ENCODE measurements at places on chromosomes 12 and 14.

DNA sequence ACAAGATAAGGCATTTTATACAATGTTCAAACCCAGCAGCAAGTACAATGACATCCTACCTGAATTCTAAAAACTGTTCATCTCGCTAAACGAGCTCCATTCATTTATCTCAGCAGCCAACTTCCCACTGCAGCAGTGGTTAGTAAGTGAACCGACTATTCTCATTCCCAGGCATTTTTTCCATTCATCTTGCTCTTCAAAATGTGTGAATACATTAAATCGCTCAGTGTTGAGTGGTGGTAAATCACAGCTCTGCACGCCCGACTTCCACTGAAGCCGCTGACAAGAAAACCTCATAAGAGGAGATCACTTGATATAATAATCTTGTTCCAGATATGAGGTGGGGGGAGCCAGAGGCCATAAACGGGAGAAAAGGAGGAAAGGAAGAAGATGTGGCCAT is 746.2 kb upstream of the USP15 start:
- DNase-seq = no peak

- no peak for DNase-seq
Observed at GRCh38 chr12:80861641-80862378, 75.9 kb downstream of the LIN7A start.

DNA sequence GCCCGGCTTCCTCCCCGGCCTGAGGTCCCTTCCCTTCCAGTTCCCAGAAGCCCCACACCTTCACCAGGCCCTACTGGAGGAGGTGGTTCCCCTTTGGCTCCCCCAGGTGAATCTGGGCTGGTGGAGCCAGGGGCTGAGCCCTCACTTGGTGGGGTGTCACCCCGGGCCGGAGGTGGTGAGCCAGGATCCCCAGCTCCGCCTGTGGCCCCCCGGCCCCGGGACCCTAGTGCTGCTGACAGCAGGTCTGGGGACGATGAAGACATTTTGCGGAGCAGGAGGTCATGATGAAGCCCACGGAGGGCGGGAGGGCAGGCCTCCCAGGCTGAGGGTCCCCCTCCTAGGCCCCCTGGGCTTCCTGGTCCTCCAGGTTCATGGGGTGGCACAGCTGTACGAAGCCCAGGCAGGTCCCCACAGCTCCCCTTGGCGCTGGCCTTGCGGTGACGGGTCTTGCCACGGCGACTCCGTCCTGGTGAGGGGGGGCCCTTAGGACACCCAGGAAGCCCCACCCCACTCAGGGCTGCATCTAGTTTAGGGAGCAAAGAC is 16.6 kb downstream of the MAP3K12 start:
- no peak for DNase-seq

DNA sequence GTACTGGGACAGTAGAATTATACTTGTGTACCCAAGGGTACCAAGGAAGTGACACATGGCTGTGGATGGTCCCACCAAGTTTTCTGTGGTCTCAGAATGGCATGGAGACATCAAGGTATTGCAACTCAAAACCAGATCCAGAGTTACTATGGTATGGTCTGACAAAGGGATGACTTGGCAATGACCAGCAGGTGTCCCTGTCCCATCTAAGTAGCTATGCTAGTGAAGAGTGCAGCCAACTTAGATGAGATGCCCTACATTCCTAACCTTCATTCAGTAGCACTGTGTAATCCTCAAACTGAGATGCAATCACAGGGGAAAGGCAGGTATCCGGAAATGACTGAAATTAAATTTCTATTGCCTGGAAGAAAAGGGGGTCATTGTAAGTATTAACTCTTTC is 188.7 kb upstream of the TMEM260 start:
- no peak for DNase-seq

DNA sequence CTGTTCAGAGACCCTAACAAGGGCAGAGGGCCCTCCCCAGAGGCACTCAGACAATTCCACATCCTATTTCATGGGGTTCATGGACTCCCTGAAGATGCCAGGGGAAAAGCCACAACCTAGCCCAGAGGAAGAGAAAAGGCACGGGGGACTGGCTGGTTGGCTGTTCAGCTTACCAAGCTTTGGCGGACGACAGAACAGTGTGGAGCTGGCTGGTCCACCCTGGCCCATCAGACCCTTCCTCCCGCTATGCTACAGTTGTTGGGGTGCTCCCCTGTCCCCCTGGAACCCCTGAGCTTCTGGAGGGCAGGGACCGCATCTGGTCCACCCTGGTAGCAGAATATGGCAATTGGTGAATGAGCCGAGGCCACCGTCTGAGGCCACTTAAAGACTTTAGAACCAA is 6.3 kb downstream of the TESC start:
- DNase-seq = no peak

DNA sequence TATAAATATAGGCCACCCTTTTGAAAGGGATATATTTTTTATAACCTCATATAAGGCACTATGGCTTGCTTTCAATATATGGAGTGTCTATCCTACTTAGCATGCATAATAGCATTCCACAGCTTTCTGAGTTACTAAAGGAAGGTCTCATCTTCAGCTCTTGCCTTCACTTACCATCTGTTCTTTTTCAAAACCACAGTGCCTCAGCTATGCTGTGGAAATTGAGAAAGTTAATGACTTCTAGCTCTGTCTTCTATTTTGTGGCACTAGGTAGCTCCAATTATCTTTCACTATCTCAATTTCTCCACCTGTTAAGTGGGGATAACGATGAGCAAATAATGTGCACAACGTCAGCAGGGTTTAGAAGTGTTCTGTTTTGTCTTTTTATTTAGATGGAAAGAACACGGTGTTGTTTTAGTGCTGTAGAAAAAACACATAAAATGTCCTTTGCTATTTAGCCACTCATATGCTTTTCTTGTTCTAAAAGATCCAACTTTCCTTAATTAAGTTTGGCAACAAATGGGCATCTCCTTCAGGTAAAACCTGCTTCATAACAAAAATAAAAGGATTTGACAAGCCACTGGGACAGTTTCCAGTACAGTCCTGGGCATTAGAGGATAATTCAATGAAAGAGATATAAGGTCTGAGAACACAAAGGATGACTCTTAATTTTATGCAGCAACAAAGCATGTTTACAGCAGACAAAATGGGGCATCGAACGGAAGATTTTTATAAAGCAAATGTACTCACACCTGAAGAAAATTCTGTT is 462.0 kb upstream of the SYT1 start:
- no peak for DNase-seq

DNA sequence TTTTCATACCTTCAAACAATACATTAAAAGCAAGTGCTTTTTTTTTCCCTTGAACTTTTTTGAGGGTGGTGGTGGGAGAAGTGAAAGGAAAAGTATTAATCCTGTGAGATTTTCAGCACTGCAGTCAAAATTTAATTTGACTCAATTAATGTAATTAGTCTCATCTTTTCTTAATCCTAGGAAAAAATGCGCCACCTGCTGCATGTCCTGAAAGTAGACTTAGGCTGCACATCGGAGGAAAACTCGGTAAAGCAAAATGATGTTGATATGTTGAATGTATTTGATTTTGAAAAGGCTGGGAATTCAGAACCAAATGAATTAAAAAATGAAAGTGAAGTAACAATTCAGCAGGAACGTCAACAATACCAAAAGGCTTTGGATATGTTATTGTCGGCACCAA is 52.2 kb downstream of the SPATA7 start:
- no peak for DNase-seq

GRCh38 chr12:111842556-111843396 is 748 bp downstream of the MAPKAPK5 start:
- DNase-seq = no peak

DNA sequence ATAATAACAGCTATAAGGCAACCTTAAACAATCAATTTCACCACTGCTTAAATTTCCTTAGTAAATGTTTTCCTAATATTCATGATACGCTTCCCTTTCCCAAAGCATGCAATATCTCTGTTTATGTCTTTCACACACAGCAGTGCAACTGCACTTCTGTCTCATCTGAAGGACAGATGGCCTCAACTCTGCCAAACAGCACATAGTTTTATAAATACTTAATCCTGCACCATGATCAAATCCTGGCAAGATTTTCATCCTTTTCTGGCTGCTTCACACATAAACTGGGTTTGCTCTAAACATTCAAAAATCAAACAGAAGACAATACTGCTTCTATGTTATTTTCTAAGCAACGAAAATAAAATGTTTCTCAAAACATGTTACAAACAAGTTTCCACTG is 266.3 kb downstream of the ITPR2 start:
- no peak for DNase-seq

Measured in esophagus squamous epithelium (tissue), 5 donors.